ENCODE measurements at places on chromosomes 2 and 18.
A peak's percentile ranks its signal among the peaks of the same experiment; 100 is the strongest.

GRCh38 chr18:34957864-34958259, 83.4 kb upstream of the MAPRE2 start:
- no peak for DNase-seq

DNA sequence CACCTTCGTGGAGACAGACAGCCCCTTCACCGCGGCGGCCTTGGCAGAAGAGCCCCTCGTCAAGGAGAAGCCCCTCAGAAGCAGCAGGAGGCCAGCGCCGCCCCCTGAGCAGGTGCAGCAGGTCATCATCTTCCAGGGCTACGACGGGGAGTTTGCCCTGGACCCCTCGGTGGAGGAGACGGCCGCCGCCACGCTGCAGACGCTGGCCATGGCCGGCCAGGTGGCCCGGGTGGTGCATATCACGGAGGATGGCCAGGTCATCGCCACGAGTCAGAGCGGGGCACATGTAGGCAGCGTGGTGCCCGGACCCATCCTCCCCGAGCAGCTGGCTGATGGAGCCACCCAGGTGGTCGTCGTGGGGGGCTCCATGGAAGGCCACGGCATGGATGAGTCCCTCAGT, 145.7 kb downstream of the PTGR3 start:
- DNase-seq: no peak

DNA sequence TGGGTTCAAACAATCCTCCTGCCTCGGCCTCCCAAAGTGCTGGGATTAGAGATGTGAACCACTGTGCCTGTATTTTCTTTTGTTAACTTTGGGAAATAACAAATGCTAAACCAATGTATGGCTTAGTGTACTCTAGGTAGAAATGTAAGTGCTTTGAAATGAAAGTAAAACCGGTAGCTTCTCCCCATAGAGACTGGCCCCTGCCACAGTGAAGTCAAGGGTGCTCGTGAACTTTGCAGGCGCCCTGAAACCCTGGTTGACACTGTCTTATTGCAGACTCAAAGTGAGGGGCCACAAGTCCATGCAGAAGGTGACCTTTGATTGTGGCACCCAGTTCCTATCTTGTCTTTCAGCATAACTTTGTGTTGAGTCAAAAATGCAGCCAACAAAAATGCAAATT, 24.2 kb upstream of the MTCL1 start:
- no peak for DNase-seq

GRCh38 chr18:62186499-62186773, 420 bp downstream of the PIGN start:
- no peak for DNase-seq

- peak; percentile 77 for DNase-seq
These were observed 3.7 kb upstream of the BCL2L11 start for GRCh38 chr2:111116843-111117597.

DNA sequence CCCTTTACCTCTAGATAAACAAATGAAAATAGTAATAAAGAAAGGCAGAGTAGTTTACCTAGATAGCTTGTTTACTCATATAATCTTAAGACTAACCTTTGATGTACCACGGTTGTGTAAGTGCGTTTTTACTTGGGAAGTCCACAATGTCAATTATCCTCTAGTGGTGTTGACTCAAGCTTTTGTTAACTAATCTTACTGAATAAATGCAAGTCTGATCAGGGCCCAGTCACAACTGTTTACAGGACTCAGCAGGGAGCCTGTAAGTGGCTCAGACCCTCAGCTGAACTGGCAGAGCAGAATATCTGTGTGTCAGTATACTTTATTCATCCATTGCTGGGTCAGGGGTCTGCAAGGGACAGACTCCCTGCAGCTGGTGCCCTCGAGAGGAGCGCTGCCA, 98.1 kb upstream of the ACAA2 start:
- DNase-seq: no peak

Measured in T-helper 1 cell (primary cell).